ENCODE measurements at places on chromosomes 6 and 20.

DNA sequence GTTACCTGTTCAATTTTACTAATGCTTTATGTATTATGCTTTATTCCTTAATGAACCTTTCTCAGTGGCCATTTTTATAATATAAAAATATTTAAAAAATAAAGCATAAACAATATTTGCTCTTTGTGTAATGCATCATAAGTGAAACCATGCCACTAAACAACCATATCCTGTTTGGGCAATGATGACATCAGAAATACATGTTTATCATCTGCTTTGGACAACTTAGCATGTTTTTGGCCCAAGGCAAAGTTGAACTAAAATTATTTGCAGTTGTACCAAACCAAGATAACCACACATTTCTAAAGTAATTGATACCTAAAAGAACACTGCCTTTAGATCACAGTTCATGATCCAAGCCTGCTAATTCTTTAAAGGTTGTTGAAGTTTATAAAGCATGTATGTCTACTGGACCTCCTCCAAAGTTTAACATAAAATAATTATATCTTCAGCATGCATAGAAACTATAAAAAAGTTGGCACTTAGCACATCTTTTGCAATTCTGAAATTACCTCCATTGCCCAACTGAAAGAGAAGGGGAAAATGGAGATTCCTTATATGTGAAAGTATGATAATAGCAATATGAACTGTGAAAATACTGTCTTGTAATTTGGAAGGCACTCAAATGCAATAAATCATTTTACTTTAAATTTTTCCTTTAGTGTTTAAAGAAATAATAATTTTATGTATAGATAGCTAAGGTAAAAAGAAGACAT, 325.6 kb upstream of the RUNX2 start:
- no peak for DNase-seq

GRCh38 chr6:1179571-1180459, 132.1 kb upstream of the FOXQ1 start:
- DNase-seq = no peak

DNA sequence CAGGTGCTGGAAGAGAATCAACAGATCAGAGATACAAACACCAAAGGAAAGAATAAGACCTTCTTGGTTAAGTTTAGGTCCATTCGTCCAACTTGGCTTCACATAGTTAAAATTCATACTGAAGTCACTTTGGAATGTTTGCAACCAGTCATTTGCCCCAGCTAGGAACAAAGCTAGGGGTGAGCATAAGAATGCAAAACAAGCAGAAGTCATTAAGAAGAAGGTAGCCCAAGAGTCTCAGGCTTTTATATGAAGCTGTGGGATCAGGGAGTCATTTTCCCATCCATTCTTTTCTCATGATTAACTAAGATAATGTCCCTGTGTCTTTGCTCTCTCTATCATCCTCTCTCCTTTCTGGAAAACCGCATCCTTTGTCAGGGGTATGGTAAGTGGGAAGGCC, 51.5 kb upstream of the TMEM170B start:
- no peak for DNase-seq

- DNase-seq = no peak
These were observed 70.3 kb downstream of the FAM83B start for GRCh38 chr6:54916858-54917257.

GRCh38 chr6:106710580-106710979, 81.2 kb downstream of the QRSL1 start:
- DNase-seq = no peak

- no peak for DNase-seq
These were observed 3.2 kb downstream of the OSBPL2 start for GRCh38 chr20:62241506-62241905.

DNA sequence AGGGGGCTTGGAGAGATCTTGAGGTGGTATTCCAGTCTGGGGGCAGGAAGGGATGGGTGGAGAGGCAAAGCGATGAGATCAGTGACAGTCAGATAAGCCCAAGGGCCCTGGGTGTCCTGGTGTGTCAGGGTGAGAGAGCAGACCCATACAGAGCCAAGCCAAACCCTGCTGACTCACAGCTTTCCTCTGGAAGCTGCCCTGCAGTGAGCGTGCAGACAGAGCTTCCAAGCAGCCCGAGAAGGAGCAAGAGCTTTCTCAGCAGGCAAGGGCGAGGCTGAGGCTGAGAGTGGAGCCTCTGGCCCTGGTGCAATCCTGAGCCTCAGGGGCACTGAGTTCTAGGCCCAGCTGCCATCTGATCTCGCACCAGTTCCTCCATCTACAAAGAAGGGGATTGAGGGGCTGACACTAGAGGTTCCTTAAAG, 91.1 kb upstream of the HIVEP1 start:
- no peak for DNase-seq

DNA sequence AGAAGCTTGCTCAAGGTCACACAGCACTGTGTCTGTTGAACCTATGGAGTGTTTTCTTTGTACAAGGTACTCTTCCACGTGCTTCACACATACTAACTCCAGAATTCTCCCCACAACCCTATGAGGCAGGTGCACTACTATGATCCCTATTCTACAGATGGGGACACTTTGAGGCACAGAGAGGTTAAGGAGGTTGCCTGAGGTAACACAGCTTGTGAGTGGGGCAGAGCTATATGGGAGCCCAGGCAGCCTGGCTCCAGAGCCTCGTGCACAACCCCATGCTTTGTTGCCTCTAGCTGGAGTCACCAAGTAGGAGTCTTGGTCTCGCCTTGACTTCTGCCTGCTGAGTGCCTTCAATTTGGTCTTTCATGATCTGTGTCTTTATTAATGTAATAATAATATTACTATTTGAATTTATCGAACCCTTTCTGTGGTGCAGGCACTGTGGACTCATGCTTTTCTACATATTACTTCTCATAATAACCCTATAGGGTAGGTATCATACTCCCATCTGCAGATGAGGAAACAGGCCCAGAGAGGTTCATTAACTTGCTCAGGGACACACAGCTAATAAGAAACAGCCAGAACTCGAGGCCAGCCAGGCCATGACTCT, 13.3 kb upstream of the SPDEF start:
- DNase-seq = no peak

DNA sequence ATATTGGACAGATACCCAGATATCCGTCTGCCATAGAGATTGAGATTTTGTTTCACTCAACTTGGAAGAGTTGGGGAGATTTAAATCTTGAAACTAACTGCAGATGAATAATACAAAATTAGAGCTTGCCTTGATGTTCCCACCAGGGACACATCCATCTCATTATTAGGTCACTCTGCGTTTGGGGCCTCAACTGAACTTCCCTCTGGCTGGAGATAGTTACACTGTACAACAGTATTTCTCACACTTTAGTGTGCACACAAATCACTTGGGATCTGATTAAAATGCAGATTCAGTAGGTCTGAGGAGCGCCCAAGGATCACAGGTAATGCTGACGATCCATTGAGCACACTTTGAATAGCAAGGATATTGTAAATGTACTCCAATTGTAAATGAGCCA, 35.0 kb upstream of the ADTRP start:
- DNase-seq = no peak

DNA sequence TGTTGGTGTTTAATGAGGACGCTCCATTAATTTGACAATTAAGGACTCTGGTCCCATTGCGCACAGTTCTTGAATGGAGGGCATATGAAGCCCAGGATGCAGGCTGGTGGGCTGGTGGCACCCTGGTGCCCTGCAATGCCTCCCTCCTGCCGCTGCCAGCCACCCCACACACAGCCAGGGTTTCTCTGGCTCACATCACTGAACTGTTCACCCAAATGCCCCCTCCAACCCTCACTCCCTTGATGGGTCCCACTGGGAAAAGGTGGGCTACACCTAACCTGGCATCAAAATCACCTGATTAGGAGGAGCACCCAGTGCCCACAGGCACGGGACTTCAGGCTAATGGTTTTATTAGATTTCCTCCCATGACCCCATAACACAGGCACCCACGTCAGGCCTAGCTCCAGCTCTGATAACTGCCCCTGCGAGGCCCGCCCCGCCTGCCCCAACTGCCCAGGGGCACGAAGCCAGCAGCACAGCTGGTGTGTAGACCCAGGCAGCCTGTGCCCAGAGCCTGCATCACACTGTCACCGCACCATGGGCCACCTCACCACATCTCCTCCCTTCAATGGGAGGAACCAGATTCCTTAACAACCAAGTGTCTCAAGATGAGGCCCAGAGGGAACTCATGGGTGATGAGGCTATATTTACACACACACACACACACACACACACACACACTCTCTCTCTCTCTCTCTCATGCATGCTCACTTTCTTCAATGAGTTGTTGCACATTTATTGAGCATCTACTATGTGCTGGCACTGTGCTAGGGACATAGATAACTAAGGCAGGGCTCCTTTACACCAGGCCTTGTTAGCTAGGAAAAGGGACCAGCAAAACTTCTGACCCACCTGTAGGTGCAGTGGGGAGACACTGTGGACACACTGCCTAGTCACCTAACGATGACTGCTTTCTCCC, 107.3 kb downstream of the NOL4L start:
- no peak for DNase-seq

- DNase-seq = no peak
These were observed 2.5 kb downstream of the BTN3A1 start for GRCh38 chr6:26404546-26404945.

GRCh38 chr6:166462461-166463135, 79.9 kb upstream of the MPC1 start:
- DNase-seq = no peak

- DNase-seq = no peak
These were observed 40.1 kb upstream of the GTSF1L start for GRCh38 chr20:43766917-43767316.

- no peak for DNase-seq
These were observed 34.7 kb downstream of the TFEB start for GRCh38 chr6:41700463-41701347.

DNA sequence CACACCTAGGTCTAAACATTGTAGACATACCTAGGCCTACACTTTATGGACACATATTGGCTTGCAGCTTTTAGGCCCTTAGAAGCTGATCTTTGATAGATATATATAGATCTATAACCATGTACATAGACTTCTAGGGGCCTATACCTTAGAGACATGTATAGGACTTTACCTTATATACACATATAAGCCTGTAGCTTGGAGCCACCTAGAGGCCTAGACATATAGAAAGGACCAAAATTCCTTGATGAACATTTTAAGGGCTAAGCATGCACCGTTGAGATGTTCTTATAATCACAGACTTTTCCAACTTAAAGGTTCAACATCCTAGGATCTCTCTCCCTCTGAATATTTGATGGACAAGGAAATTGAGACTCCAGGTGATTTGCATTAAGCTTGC, 371.7 kb upstream of the SASH1 start:
- no peak for DNase-seq

DNA sequence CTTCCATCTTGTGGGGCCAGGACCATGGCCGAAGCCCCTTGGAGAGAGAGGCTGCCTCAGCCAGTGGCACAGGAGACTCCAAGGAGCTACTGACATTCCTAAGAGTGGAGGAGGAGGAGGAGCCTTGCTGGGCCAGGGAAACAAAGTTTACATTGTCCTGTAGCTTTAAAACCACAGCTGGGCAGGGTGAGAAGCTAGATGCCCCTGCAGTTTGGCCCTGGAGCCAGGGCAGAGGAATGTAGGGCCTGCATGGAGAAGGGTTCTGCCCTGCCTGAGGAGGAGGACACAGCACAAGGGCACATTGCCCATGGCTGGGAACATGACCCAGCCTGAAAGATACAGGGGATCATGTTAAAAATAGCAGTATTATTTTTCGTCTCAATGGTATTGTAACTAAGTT, 37.4 kb downstream of the PLCG1 start:
- no peak for DNase-seq

- DNase-seq = no peak
These were observed 18.2 kb upstream of the KIAA1755 start for GRCh38 chr20:38278763-38279162.

- no peak for DNase-seq
These were observed 6.6 kb upstream of the CCR6 start for GRCh38 chr6:167116109-167116837.

DNA sequence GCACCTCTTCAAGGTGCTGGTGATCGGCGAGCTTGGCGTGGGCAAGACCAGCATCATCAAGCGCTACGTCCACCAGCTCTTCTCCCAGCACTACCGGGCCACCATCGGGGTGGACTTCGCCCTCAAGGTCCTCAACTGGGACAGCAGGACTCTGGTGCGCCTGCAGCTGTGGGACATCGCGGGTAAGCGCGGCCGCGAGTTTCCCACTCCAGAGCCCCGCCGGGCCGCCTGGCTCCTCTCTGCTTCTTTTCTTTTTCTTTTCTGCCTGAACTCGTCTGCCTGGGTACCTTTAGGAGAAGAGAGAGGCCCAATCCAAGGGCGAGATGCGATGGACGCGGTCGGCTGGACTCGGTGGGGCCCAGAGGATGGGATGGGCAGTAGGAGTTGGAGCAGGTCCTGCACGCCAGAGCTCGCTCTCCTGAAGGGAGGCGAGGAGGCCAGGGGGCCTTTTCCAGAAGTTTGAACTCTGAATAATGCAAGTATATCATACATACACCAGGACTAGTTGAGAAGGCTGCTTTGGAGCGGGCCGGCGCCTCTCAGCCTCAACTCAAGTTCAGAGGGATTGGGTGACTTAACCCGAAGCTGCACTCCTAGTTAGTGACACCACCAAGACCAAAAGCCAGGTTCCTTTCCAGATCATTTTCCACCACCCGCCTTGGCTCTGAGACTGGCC, 445 bp downstream of the RAB32 start:
- peak; percentile 6 for DNase-seq

DNA sequence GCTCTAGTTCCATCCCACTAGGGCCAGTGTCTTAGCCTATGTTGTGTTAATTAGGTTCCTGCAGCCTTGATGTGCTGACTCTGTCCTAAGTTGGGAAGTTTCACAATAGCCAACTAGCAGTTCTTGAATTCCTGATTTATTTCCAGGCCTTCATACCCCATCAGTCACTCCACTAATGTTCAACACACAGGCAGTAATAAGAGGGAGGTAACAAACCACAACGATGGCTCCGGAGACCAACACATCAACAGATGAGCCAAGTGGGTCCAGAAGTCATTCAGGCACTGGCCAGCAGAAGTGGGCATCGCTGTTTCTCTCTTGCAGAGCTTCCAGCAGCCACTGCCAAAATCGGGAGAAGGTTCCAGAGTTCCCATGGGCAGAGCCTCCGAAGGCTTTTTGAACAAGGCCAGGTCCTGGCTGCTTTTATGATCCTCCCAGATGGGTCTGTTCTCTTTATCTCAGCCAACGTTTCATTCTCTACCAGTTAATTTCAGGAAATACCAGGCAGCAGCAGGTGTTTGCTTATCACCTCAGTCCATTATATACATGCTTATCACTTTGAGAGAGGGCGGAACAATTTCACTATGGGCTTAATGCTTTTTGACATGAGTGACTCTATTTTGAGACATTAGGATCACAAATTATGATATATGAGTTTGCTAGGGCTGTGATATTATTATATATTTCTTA, 48.5 kb upstream of the NOP56 start:
- no peak for DNase-seq

DNA sequence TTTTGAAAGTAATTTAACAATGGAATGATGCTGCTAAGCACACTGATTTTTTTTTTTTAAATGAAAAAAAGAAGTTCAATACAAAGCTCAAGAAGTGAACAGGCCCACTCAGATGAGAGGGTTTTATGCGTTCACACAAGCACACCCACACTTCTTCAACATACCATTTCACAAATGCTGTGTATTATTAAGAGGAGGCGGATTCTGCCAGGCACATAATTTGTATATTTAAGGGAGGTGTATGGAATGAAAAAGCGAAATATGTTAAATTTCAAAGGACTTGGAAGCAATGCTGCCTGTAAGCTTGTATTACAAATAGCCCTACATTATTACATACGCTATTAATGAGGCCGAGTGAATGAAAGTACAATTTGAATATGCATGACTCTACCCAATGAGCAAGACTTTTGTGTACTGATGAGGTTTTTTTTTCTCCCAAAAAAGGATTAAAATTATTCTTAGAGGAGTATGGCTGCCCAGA, 123.9 kb downstream of the INSM1 start:
- peak; percentile 70 for DNase-seq

GRCh38 chr6:118502169-118502568, 45.9 kb upstream of the PLN start:
- DNase-seq = no peak
